ENCODE measurements at places on chromosomes 5 and 9. TPM values are rescaled to one million over a fixed set of nuclear protein-coding genes. Genes with fewer than 3 reads are reported as not detected.

- DNase-seq = no peak
Measured at GRCh38 chr5:123722451-123722850, 210.5 kb downstream of the CSNK1G3 start.

PCDHGC4 gene
- total RNA-seq = 2.4 TPM

- no peak for DNase-seq
Measured at GRCh38 chr9:81539317-81539716, 150.0 kb downstream of the TLE1 start.

GRCh38 chr9:21481470-21482056, 550 bp downstream of the IFNE start:
- DNase-seq = no peak

GRCh38 chr5:147961208-147961749, 54.9 kb upstream of the C5orf46 start:
- DNase-seq = no peak

PRPF4 gene
- total RNA-seq = 18.2 TPM

FBXL17 gene
- 8.3 TPM for total RNA-seq

DNA sequence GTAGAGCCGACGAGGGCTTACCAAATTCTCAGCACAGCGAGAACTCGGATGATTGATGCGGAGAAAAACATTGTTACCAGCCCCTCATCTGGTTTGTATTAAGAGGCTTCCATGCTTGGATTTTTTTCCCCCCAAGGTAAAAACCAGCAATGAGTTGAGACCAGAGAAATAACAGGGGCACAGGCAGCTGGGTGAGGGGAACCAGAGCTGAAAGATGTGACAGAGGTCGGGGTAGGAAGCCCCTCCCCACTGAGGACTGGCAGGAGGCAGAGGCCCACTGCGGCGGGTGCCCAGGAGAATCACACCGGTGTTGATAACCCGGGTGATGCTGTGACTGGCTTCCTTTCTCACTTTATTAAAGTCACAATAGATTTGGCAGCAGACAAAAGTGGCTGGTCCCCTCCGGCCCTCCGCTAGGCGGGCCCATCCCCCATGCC, 116.5 kb upstream of the PHYKPL start:
- no peak for DNase-seq

All from ovary (tissue), 10 donors.